NCI-H2081 treated with DMSO at 0.1 percent for 48 hours (cell line): ENCODE measurements at places on chromosomes 5 and 9.

- DNase-seq: no peak
Observed at GRCh38 chr9:38065369-38066075, 3.5 kb downstream of the SHB start.

DNA sequence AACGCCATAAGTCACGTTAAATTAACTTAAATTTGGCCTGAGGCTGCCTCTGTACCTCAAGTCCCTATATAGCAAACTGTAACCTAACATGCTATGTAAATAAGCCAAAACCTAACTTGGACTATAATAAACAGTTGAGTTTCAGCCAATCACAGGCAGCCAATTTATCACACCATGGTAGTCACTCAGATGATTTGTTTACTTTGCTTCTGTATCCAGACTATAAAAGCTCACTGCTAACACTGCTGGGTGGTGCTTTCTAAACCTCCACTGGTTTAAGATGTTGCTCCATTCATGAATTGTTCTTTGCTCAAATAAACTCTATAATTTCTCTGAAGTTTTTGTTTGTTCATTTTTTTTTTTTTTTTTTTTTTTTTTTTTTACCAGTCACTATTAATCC is 62.8 kb downstream of the TRPM3 start:
- no peak for DNase-seq

GRCh38 chr5:14310901-14311300 is 167.8 kb downstream of the TRIO start:
- DNase-seq: no peak

- DNase-seq: no peak
Observed at GRCh38 chr5:179436321-179437122, 91.3 kb upstream of the ADAMTS2 start.

DNA sequence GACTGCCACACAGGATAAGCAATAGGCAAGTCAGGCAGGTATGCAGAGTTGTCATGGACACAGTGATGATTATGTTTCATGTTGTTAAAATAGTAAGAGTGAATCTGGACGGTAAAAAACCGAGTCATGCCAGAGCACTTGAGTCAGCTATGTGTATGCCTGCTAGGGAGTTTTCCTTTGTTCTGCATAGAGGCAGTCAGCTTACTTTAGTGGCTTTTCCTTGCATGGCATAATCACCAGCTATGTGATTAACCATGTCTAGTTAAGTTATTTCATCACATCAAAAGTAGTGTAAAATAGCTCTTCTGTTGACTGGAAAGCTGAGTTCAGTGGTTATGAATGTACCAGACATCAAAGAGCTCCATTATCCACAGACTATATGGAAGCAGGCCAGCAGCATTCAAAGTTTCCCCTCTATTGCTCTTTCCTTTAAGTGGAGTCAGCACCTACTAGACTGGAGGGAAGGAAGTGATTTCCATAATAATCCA is 989.8 kb downstream of the TLE1 start:
- no peak for DNase-seq
